ENCODE measurements at places on chromosomes 5 and 9. TPM values are rescaled to one million over a fixed set of nuclear protein-coding genes. Genes with fewer than 3 reads are reported as not detected.

The PHF24 gene
- not detected for polyA plus RNA-seq

The ZNF608 gene
- 5.2 TPM for polyA plus RNA-seq

The SPATA6L gene
- polyA plus RNA-seq = 0.44 TPM

The HINT1 gene
- 444 TPM for polyA plus RNA-seq

The MAP3K1 gene
- polyA plus RNA-seq = 3.5 TPM

The ANKHD1 gene
- 26.7 TPM for polyA plus RNA-seq

The PTGR1 gene
- polyA plus RNA-seq = 38.4 TPM

The FIBCD1 gene
- 1.3 TPM for polyA plus RNA-seq

The ZNF483 gene
- 0.60 TPM for polyA plus RNA-seq

The OSMR gene
- 56.0 TPM for polyA plus RNA-seq

The ENTREP1 gene
- not detected for polyA plus RNA-seq

The NKD2 gene
- not detected for polyA plus RNA-seq

The CDC25C gene
- 5.2 TPM for polyA plus RNA-seq

The CCDC171 gene
- polyA plus RNA-seq = 0.54 TPM

The ENG gene
- polyA plus RNA-seq = 18.8 TPM

The GDNF gene
- 8.4 TPM for polyA plus RNA-seq

The PDZD2 gene
- polyA plus RNA-seq = 0.06 TPM

The FAT2 gene
- polyA plus RNA-seq = not detected

The SLC6A18 gene
- polyA plus RNA-seq = not detected

All from SK-N-SH (cell line).